CD4-positive, alpha-beta T cell treated with Interferon gamma for 1 hour (primary cell): ENCODE measurements at places on chromosomes 1 and 21.
A peak's percentile ranks its signal among the peaks of the same experiment; 100 is the strongest.

DNA sequence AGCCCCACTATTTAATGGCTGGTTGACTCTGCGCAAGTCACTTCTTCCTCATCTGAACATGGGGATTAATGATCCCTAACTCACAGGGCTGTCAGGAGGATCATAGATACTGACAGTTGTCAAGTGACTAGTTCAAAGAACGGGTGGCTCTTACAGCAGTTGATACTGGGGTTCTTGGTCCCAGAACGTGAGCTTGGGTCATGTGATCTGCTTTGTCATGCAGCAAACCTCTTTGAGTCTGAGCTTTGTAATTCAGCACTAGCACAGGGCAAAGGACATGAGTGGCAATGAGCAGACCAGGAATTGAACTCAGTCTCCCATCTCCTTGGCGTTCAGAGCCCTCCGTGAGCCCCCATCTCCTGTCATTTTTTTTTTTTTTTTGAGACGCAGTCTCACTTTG is 64.4 kb downstream of the TRABD2B start:
- DNase-seq, result no peak

- DNase-seq, result no peak
Measured at GRCh38 chr1:107750364-107750959, 214.5 kb downstream of the VAV3 start.

DNA sequence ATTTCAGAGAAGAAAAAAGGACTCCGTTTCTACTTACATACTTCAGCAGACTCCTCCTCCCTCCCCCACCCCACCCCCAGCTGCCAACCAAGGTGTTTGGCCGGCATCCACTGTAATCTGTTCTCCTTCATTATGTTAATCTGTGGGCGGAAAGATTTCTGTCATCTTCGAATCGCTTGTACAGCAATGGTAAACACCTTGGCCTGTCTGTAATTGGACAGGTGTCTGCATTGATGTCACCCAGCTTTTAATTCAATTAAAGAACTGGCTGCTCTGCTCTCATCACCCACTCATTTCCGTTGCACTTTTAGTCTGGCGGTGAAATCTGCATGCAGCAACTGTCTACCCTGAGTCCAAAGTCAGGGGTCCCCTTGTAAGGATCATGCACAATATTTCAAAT is 368.6 kb downstream of the USH2A start:
- no peak for DNase-seq

DNA sequence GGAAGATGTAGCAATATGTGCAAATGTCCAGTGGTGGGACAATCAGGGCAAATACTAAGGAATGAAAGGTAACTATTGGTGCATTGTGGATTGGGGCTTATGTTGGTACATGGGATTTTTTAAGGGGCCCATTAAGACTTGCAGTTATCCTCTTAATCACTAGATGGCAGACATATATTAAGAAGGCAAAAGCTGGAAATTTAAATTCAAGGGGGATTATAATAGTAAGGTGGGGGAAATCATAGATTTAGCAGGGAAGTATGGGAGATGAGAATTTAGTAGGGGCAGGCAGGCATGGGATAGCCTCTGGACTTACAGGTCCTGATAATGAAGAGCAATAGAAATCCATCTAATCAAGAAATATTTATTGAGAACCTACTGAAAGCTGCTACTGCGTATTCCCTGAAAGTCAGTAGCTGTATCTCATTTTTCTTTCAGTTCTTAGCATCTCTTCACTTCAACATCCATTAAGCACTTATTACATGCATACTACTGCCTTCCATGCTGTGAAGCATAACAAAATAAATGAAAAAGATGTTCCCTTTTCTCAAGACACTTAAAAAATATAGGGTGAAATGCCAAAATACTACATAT is 251.8 kb downstream of the CRB1 start:
- DNase-seq, result no peak

GRCh38 chr1:92961131-92961895 is at the start of gene DIPK1A:
TSS of gene DIPK1A (minus strand) at chr1:92961462. CDS start at chr1:92961429, 33 bp downstream.
- DNase-seq, result peak; percentile 82

DNA sequence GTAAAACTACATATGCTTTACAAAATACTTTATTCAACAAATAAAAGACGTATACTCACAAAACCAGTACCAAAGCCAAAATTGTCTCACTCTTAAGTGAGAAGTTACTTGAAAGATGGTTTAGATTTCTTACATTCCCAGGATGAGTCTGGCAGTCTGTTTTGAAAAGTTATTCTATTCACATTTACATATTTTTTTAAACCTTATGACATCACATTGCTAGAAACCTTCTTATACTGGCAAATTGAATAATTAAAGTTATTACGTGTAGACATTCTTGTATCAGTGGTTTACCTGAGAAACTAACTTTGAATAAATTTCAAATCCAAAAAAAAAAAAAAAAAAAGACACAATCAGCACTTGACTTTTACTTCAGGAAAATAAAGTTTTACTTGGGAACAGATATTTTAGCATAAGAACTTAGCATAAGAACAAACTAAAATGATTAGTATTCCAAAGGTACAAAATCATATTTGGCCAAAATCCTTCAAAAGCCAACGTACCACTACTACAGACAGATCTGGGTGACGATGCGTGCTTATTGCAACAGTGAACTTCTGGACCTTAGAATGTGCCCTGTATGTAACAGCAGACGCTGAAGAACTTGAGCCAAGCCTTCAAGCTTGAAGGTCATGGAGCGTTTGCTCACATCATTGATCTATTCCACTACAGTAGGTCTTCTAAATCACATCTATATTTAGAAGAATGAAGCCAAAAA is 2.5 kb downstream of the CDC42BPA start:
- DNase-seq, result no peak
